ENCODE measurements at places on chromosomes 6 and 20. TPM values are rescaled to one million over a fixed set of nuclear protein-coding genes. Genes with fewer than 3 reads are reported as not detected.

TSPO2 gene
- total RNA-seq: not detected

KCNG1 gene
- total RNA-seq: 0.27 TPM

NRSN1 gene
- total RNA-seq: not detected

E2F1 gene
- total RNA-seq: 13.5 TPM

C6orf118 gene
- total RNA-seq: not detected

KCNB1 gene
- under 0.01 TPM for total RNA-seq

SLC17A2 gene
- total RNA-seq: not detected

ASIP gene
- not detected for total RNA-seq

EYA4 gene
- total RNA-seq: under 0.01 TPM

TMEM14B gene
- 42.3 TPM for total RNA-seq

OR2J3 gene
- not detected for total RNA-seq

NOTCH4 gene
- total RNA-seq: 3.5 TPM
